Cardiac muscle cell (in vitro differentiated cells and primary cell): ENCODE measurements at places on chromosomes 1 and 21.

GRCh38 chr1:32764826-32765569 is 52.2 kb downstream of the YARS1 start:
- no peak for DNase-seq

- peak; percentile 87 for DNase-seq
Observed at GRCh38 chr1:165129568-165130164, 226.8 kb downstream of the LMX1A start.

DNA sequence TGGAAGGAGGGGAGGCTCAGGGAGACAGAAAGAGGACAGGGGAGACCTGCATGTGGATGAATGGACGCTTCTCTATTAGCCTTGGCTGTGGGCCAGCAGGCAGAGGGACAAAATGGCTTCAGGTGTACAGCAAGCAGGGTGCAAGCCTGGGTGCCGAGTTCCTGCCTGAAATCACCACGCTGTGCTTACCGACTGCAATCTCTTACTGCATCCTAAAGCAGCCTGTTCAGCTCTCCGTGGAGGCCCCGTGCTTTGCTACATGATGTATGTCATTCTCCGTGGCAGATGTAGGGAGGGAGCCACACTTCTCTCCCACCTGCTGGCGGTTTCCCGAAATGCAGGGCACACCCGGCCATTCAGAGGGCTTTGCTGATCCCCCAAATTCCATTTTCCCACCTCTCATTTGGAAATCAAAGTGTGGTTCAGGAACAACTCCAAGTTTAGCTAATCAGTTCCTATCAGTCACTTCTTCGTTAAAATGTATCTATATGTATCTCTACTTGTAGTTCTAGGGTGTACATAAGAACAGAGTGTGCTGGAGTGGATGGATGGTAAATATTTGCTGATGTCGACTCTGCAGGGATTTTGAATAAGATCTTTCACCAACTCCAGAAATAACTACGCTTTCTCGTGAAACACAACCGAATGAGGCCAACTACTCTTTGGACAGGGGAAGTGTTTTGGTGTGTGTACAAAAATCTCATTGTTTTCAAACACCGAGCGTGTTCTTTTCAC is 122.3 kb upstream of the BACE2 start:
- peak; percentile 54 for DNase-seq

- peak; percentile 92 for DNase-seq
Observed at GRCh38 chr1:19735440-19736127, 64.1 kb downstream of the TMCO4 start.

- DNase-seq = no peak
Observed at GRCh38 chr1:9559673-9560072, 20.4 kb downstream of the SLC25A33 start.

- DNase-seq = no peak
Observed at GRCh38 chr21:30193201-30193600, 22.7 kb downstream of the CLDN8 start.

- no peak for DNase-seq
Observed at GRCh38 chr1:163970699-163971098, 588.3 kb upstream of the PBX1 start.

GRCh38 chr1:100793659-100794058 is 74.1 kb downstream of the VCAM1 start:
- no peak for DNase-seq

- DNase-seq = no peak
Observed at GRCh38 chr1:20719871-20720620, 2.2 kb upstream of the KIF17 start.

GRCh38 chr1:56070601-56071000 is 508.8 kb downstream of the PLPP3 start:
- DNase-seq = no peak

DNA sequence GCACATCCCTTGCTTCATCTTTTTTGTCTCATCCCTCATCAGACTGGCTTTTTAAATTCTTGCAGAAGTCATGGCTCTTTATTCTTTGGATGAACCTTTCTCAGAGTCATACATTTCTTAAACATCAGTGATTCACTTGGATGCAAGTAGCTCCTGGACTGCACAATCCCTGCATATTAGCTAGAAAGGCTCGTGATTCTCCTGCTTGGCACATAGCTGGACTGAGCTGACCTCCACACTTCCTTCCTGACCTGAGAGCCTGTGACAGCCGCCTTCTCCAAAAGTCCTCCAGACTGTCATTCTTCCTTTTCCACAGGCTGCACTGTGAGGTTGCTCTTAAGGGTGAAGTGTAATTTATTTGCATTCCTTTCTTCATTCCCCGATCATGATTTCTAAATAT is 109.4 kb downstream of the RGL1 start:
- DNase-seq = peak; percentile 43

DNA sequence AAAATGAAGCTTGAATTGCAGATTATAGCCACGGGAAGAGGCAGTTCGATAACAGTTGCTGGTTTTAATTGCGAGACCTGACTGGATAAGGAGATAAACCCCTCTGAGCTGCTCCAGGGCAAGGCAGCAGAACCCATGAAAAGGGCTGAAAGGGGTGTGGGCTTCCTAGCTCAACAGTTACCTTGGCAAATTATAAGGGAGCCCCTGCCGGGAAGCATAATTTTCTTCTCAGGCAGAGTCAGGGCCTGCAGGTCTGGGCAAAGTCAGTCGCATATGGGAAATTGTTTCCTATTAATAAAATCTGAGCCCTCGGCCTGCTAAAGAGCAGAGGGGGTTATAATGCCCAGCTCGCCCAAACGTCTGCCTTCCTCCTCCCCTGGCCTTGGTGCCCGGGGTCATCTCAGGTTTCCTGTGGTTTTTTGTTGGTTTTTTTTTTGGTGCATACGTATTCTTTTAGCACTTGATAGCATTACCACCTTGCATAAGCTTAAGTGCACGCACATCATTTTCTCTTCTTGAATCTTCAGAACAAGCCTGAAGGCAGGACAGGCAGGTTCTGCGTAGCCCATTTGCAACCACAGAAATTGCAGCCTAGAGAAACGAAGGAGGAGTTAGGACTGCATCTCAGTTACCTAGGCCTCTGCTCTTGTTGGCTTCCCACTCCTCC is 33.9 kb upstream of the SELENON start:
- DNase-seq = no peak

- no peak for DNase-seq
Observed at GRCh38 chr1:81915937-81916336, 115.2 kb downstream of the ADGRL2 start.

GRCh38 chr1:161731981-161732718 is 10.8 kb downstream of the FCRLB start:
- DNase-seq = no peak

GRCh38 chr1:8604041-8604945 is 213.1 kb downstream of the RERE start:
- no peak for DNase-seq

DNA sequence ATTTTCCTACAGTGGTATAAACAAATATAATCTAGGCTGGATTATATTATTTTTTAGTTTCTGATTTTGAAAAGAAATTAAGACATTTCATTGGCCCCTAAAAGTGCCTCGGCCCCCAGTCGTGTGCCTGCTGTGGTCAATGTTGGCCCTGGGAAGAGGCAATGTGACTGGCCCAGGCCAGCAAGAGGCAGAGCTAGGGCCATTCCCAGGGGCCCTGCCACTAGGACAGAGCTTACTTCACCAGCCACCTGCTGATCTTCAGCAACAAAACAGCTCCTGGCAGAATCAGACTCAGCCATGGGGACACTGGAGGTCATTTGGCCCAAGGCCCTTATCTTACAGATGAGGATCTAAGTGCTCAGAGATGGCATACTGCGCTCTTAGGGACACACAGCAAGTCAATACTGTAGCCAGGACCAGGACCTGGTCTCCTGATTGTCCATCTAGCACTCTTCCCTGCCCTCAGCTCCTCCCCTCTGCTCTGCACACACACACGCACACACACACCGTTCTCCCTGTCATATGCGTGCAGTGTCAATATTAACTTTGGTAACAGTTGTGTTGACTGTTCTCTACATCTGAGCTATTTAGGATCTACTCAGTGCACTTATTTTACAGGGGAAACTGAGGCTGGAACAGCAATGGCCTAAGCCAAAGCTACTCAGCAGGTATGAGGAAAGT is 16.6 kb upstream of the KLHDC7A start:
- no peak for DNase-seq

DNA sequence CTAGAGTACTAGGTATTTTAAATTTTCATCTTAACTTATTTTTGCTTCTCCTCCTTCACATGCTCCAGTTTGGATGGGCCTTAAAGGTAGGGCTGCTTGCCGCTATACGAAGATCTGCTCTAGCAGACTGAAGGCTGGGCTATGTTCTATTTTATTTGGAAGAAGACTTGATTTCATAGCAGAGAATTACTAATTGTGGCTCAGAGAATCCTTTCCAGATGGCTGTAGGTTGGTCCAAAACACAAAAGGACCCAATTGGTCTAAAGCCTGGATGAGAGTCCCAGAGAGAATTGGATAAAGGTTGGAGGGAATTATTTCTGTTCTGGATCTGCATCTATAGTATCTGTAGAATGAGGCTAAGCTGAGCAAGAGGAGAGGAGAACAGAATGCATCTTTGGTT is 719.4 kb upstream of the PTBP2 start:
- DNase-seq = no peak
